ENCODE measurements at places on chromosomes 5 and 9.
A peak's percentile ranks its signal among the peaks of the same experiment; 100 is the strongest.

DNA sequence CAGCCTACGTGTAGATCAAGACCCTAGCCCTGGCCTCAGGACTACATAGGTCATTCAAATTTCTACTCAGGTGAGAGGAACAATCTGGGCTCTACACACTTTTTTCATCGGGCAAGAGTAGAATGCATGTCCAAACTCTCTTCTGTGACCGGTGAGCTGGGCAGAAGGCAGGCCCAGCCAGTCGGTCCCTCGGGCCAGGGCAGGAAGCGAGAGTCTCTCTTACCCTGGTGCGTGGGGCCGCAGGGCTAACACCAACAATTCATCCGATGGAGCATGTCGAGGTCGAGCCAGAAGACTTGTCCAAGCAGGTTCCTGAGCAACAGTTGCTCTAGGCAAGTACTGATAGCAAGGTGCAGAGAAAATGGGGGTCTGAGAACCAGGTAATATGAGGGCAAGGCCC is 88.5 kb downstream of the KLHL3 start:
- no peak for DNase-seq

DNA sequence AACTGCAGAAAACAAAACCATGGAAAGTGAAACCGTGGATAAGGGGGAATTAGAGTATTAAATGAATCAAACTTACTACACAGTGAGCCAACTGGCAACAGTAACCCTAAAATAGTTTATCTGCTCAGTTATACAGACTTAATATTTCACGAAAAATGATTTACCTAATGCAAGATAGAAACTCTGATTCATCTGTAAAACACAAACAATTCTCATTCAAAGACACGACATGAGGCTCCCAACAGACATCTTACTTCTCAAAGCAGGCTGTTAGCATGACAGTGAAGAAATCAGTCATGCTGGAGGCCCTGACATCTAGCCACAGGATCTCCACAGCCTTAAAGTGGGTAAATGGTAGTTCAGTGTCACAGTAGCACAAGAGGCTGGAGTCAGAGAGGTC is 131.2 kb downstream of the FBN2 start:
- DNase-seq, result no peak

- no peak for DNase-seq
Observed at GRCh38 chr9:114462791-114463190, 42.5 kb downstream of the WHRN start.

DNA sequence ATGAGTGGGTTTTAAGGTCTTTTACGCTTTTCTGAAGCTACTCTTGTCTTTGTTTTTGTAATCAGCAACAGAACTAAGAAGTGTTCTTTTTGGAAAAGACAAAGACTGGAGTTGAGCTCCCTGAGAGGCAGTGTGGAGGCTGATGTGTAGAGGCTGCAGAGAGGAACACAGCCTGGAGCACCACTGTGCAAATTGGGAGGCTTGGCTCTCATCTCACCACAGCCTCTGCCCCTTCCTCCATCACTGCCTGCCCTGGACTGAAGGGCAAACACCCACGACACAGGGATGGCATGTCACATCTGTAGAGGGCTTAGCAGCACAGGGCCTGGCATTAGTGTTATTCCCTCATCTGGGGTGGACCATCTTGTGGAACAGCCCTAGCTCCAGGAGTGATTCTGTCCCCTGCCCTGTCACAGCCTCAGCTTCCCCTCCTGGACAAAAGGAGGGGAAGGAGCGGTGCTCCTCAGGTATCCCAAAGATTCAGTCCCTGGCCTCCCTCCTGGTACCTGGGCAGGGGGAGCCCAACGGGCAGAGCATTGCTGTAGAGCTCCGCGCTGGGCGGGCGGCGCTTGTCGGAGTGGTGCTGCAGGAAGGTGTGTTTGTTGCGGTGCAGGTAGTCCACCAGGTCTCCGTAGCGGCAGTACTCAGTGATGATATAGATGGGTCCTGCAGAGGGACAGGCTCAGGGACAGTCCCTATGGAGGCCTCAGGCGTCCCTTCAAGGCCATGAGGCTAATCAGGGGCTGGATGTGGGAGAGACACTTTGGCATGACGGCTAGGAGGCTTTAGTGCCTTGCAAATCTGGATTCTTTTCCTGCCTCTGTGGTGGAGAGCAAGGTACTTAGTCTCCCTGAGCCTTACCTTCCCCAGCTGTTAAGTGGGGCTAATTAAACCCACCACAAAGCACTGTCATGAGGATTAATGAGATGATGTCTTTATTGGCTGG is 32.8 kb downstream of the PDGFRB start:
- DNase-seq, result no peak

DNA sequence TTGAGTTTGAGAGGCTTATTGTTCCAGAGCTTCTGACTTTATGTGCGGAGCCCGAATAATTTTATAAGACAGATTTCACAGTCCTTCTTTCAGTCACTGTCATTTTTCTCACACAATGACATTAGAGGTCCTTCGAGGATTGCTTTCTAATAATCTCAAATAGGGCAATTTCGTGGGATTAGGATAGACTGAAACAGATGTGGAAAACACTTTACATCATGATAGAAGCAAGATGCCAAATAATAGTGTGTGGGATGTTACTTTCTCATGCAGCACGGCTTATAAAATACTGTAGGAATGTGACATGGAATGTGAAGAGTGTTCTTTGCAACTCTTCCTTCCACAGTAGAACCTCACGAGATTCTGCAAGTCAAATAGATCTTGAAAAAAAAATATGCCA is 451.3 kb downstream of the SEMA5A start:
- no peak for DNase-seq

DNA sequence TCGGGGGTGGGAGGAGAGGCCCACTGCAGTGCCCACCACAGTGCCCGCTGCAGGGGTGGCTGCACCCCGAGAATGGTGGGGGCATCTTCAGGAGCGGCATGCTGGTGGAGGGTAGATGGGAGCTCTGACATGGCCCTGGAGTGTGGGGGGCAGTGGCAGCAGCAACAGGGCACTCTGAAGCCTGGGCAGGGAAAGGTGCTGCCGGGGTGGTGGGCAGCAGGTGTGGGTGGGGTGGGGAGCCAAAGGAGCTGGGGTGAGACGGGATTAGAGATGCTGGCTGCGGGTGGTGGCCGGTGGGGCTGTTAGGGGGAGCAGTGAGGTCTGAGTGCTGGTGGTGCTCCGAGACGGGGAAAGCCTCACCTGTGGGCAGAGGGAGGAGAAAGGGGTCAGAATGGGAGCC is 18.0 kb downstream of the FAM193B start:
- DNase-seq, result no peak

DNA sequence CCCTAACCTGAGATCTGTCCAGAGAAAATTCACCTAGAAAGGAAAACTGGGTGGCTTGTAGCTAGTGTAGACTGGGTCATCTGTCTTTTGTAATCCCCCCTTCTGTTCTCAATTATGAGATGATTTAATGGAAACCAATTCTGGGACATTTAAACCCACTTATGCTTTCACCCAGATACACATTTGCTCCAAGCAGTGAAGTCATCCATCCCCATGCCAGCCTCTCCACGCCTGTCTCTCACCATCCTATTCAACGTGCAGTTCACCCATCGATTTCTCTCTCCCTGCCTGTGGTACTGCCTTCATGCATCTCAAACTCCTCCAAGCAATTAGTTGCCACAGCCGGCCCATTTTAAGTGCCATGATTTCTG is 1.8 kb downstream of the PHF19 start:
- DNase-seq, result no peak

DNA sequence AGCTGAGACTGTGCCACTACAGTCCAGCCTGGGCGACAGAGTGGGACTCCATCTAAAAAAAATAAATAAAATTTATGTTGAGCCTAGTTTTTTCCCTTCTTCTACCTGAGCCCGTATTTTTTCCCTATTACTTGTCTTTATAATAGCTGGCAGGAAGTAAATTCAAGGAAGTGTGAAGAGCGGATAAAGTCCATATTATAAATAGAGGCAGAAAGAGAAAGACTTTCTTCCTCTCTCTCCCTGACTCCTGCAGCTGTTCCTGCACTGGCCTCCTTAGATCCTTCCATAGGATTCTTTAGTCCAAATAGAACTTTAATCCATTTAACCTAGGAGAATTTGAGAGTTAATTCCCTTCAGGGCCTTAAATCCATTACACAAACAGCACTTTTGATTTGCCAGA is 10.3 kb upstream of the ERBIN start:
- DNase-seq, result no peak

DNA sequence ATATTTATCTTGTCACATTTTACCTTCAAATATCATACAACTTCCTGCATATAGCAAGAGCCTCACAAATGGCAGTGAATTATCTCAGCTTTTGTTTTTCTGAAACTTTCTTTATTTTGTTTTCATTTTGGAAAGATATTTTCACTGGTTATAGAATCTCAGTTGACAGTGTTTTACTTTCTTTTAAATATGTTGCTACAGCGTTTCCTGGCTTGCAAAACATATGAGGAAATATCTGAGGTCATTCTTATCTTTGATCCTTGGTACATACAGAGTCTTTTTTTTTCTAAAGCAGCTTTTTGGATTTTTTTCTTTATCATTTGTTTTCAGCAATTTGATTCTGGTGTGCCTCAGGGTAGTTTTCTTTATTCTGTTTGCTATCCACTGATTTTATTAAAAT is 77.6 kb upstream of the CEP78 start:
- DNase-seq, result no peak

DNA sequence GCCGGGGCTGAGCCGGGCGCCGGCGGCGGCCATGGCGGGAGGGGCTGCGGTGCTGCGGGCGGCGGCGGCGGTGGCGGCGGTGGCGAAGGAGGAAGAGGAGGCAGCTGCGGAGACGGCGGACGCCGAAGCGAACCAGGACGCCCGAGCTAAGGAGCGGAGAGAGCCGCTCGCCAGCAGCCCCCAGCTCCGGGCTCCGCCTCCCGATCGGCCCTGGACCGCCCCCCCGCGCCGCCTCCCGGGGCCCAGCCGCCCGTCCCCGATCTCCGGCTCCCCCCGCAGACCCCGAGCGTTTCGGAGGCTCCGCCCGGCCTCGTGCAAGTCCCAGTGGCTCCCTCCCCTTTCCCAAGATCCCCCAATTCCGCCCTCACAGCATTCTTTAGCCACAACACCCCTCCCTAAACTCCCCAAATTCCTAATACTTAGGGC is at the start of gene ASTN2:
Gene ASTN2 (minus strand): TSS at position 152 of the 426 bp plus-strand sequence. CDS start 119 bp downstream, at position 33.
- peak; percentile 51 for DNase-seq

Data from mesothelial cell of epicardium (in vitro differentiated cells).